ENCODE measurements at places on chromosomes 4 and X.
A peak's percentile ranks its signal among the peaks of the same experiment; 100 is the strongest.

DNA sequence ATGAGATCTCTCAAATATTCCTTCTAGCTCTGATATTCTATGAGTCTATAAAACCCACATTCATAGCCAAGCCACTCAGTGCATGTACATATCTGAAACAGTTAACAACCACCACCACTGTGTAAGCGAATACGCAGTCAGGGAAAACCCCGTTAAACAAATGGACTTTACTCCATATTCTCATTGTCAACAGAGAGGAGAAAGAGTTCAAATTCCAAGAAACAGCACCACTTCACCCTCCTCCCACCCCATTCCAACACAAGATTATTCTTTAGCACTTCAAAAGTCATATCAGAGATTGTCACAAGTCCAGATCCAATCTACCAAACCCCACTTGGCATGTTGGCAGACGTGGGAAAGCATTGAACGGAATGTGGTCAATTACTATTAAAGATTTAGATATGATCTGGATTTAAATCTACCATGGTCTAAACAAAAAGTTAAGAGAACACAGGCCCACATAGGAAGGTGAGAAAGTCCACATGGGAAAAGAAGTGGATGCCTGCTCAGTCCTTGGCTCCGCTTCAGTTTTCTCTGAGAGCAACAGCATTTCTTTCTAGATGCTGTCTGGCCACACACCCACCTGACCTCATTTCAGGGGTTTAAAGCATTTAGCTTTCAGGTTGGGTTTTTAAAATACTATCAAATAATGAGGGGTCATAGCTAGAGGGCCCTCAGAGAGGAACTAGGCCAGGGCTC lies 39.8 kb upstream of the KLHL13 start:
- no peak for DNase-seq

DNA sequence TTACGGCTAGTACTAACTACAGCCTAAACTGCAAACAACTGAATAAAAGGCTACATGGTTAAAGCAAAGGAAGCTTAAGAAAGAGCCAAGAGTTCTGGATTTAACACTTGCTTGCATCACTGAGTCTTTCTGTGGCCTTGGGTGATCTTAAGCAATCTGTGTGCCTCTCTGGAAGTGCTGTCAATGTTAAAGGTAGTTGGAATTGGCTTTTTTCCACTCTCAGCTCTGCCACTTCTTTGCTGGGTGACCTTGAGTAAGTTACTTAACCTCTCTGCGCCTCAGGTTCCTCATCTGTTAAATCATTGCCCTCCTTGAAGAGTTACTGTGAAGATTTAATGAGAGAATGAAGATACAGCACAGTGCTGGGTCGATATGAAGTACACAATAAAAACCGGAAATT lies 15.7 kb downstream of the SLC2A9 start:
- no peak for DNase-seq

DNA sequence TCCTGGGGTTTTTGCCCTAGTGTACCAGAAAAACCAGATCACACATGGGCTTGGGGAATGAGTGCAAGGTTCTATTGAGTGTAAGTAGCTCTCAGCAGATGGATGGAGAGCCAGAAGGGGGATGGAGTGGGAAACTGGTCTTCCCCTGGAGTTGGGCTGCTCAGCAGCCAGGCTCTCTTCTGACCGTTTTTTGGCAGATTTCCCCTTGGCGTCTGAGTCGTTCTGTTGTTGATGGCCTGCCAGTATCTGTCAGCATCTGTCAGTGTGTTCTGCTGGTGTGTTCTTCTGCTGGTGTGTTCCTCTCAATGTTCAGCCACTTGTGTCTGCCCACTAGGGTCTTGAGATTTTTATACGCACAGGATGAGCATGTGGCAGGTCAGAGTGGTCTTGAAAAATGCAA lies 633.9 kb upstream of the CPEB2 start:
- no peak for DNase-seq

DNA sequence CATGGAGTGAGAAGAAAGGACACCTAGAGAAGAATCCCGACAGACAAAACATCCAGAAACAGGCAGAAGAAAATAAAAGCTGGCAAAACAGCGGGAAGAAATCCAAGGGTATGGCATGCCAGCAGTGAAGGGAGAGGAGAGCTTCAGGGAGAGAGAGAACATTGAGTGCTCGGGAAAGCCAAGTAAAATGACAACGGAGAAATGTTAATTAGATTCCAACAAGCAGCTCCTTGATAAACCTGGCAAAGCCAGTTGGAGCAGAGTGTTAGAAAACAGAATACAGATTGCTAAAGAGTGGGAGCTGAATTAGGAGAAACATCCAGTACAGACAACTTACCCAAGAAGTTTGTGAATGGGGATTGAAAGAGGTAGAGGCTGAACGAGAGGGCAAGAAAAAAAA lies 40.4 kb upstream of the MAOA start:
- DNase-seq = no peak

- DNase-seq = no peak
Observed at GRCh38 chr4:7364979-7365378, 69.8 kb downstream of the PSAPL1 start.

- peak; percentile 47 for DNase-seq
Observed at GRCh38 chrX:119482481-119483480, 14.5 kb downstream of the SLC25A5 start.

DNA sequence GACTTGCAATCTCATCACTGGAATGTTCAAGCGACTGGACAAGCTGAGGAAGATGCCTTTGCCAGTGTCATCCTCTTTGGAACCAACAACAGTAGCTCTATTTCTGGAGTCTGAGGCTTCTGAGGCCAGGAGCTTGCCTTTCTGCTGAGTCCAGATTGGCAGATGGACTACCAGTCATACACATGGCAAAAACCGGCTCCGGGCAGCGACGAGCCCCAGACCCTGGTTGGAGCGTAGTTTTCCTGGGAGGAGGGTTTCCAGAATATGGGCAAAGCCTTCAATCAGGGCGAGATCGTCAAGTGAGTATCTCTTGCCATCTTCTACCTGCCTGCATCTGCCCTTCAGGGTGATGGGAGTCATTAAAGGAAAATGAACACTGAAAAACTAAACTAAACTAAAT lies 807.9 kb downstream of the C4orf33 start:
- no peak for DNase-seq

GRCh38 chr4:99208719-99209075 lies 10.3 kb downstream of the ADH6 start:
- no peak for DNase-seq

DNA sequence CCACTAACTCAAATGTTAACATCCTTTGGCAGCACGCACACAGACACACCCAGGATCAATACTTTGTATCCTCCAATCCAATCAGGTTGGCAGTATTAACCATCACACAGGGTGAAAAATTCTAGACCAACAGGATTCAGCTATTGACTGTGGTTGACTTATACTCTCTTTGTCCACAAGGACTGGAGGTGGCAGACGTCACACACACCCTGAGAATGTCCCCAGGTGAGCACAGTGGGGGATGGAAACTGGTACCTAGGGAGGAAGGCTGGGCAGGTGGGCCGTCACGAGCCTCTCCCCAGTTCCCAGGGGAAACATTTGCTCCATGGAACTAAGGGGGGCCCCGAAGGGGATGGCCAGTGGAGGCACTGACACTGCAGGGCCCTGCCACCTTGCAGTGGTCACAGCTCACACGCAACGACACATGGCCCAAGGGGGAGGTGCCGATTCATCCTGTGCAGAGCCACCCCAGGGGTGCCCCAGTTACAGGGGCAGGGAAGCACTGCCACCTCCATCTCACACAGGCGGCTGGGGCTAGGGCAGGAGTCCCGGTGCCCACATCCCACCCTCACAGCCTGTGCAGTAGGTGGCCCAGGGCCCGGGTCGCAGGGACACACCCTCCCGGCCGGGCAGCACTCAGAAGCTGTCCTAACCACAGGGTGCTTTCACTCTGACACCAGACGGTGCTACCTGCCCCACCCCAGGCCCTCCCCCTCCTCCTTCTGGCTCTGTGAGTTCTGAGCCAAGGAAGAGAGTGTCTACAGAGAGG lies 17.4 kb downstream of the ZFYVE28 start:
- DNase-seq = no peak

All from activated gamma-delta T cell treated with Interleukin-2 at 50 U/mL for 16 hours (primary cell).